ENCODE measurements at places on chromosomes 5 and 9.

GRCh38 chr9:88071331-88071730 is 66.9 kb downstream of the SPATA31C2 start:
- DNase-seq, result no peak

DNA sequence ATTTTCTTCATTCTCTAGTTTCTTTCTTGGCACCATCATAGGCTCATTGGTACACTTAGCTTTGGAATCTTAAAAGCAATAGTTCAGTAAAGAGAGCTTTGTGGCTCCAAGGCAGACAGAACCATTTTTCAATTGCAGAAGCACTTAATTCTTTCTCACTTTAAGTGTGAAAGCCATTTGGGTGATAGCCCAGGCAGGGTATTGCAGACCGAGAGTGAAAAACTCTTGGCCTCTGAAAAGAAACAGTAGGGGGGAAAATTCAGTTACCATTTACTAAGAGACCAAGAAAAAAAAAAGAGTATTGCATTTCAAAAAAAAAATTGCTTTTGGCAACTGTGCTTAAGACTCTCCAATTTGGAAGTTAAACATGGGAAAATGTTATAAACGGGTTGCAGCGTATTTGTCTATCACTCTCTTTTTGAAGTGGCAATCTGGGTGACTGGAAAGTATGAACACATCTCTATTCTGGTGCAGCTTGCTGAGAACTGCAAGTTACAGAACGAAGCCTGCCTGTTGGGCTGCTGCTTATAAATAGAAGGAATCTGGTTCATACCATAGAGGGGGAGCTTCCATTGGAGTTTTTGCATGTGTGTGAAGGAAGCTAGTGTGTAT is 170.5 kb downstream of the TLE4 start:
- DNase-seq, result no peak

GRCh38 chr9:104858271-104858670 is 69.7 kb downstream of the ABCA1 start:
- DNase-seq, result no peak

GRCh38 chr5:55063899-55064298 is 38.5 kb upstream of the GZMA start:
- no peak for DNase-seq
